ENCODE measurements at places on chromosomes 4 and X.
A peak's percentile ranks its signal among the peaks of the same experiment; 100 is the strongest.

- no peak for DNase-seq
Observed at GRCh38 chr4:15423285-15423711, 4.5 kb upstream of the C1QTNF7 start.

- no peak for DNase-seq
Observed at GRCh38 chr4:33996075-33996718, 2248.1 kb downstream of the ARAP2 start.

- DNase-seq: no peak
Observed at GRCh38 chr4:151347490-151348235, 22.3 kb upstream of the SH3D19 start.

- no peak for DNase-seq
Observed at GRCh38 chrX:10203617-10204016, 46.8 kb downstream of the CLCN4 start.

DNA sequence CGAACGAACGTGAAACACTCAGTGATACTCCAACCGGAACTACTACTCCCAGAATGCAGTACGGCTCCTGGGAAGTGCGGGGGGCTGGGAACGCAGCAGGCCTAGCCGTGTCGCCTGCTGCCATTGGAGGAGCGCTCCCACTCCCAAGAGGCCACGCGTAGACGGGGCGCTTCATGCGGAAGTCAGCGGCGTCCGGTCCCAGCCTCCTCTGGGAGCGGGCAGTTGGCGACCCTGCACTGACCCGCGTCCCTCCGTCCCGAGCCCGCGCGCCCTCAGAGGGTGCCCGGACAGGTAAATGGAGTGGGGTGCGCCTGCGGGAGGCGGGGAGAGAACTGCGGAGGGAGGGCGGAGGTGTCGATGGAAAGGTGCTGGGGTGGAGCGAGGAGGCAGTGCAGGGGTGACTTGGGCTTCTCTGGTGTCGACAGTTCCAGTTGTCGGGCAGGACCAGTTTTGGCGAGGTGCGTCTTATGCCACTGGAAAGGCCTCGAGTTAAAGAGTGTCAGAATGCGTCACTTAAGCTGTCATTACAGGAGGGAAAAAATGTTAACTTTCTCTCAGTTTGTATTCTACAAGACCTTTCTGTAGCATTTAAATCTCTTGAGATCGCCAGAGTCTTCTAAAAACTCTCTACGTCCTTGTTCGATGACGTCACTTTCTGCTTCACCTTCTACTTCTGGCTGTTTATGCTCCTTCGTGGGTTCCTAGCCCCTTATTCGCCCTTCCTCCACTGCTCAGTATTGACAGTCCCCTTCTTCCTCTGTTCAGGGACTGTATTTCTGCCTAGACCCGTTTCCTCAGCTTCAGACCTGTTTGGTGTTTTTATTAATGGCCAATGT is at the start of gene VAMP7:
TSS of gene VAMP7 (plus strand) at position 188 of the 836 bp plus-strand sequence. CDS start 8,122 bp downstream, outside the sequence.
- peak; percentile 96 for DNase-seq

GRCh38 chr4:5037553-5038551 is 13.4 kb upstream of the STK32B start:
- no peak for DNase-seq

- DNase-seq: no peak
Observed at GRCh38 chrX:134416087-134416486, 43.9 kb upstream of the HPRT1 start.

GRCh38 chr4:184477201-184477999 is 3.0 kb upstream of the IRF2 start:
- DNase-seq: peak; percentile 55

DNA sequence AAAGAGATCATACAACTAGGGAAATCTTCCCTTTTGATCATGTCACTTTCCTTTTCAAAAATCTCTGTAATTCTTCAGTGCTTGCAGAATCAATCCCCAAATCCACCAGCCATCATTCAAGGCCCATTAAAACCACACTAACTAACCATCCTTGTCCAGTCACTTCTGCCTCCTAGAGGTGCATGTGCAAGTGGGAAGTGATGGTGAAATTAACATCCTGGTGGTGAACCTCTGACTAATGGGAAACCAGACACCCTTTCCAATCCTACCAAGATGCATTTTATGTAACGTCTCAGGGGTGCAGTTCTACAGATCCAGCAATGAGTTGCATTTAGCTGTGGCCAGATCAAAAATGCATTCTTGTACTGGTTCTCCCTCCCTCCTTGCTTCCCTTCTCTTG is 341.8 kb downstream of the RAPGEF2 start:
- no peak for DNase-seq

DNA sequence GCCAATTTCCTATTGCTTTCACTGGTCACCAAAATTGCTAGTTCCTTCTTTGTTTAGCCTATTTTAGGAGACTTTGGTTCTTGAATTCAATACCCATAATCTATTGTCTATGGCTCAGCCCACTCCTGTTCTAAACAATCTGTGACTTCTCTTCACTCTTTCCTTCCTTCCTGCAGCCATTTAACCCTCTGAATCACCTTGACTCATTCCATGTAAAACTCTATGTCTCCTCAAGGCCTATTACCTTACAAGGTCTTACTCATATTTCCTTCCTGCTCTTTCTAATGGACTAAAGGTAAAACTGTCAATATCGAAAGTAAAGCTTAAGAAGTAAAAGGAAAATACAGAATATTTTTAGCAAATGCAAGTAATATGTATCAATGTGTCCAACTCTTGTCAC is 301.6 kb downstream of the ARHGAP24 start:
- no peak for DNase-seq

- no peak for DNase-seq
Observed at GRCh38 chr4:11914406-11914805, 485.7 kb upstream of the HS3ST1 start.

DNA sequence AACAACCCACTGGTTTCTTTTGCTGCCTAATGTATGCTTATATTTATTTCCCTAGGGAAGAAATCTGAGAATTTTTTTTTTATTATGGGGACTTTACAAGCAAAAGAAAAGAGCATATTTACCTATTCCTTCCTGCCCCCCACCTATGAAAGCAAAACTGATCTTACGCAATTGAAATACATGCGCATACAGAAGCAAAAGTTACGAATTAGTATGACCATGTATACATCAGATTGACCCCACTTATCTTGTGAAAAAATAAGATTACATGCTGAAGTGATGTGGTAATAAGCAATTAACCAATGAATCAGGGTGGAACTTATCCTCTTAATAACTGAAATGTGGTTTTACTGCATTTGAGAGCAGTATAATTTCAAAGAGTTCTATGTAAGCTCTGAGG is 151.0 kb downstream of the TENM3 start:
- no peak for DNase-seq

DNA sequence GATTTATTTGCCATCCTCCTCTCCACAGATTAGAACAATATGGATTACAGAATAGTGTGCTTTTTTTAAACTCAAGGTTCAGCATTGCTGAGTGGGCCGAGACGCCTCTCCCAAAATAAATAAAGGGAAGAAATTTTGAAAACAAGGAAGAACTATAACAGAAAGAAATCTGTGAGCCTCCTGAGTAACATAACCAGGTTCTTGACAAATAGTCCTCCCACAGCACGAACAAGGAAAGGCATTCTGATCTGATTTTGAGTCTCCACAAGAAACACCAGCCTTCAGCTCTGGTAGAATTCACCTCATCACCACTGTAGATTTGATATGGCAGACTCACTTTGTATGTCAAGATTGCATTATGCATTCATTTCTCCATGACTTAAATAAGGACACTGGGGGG is 173.6 kb downstream of the HHIP start:
- no peak for DNase-seq

DNA sequence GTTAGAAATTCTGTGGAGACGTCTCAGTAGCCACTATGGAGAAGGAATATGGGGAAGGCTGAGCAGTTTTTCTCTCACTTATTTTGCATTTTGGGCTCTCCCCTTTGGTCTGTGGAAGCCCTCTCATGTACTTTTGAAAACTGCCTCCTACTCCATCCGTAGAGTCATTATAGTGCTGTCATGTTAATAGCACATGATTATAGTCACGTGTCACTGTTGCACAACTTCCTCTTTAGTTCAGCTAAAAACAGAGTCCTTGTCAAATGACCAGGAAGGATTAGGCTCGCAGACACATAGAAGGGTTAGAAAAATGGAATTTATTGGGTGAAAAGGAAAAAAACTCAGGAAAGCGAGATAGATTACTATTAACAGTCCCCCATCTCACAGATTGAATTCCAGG is 258.2 kb upstream of the CXorf51A start:
- no peak for DNase-seq

DNA sequence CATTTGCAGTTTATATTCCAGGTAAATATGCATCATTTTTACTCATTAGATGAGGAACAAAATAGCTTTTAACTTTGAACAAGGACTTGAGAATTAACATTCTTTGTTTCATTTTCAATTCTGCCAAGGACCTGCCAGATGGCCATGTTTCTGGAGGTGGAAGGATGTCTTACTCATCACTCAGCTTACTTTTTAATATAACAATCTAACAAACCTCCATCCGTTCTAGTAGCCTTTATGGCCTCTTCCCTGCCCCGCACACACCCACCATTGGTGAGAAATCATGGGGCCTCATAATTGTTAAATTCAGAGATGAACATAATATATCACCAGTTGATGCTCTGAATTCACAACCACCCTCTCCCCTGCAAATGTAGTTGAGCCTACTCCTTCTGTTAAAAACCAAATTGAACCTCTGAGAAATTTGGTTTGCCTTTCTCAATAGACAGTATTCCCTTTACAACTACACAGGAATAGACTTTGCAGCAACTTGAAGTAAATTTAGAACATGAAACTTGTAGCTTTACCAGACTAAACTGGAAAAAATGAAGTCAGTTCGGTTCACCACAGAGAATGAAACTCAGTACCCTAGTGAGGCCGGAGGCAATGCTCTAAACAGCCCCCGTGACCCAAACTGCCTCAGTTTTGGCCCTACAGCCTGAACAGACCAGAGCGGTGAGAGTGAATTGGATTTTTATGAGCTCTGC is 50.1 kb upstream of the ACSL4 start:
- DNase-seq: peak; percentile 5

GRCh38 chr4:45410701-45411210 is 684.4 kb upstream of the GNPDA2 start:
- DNase-seq: no peak

DNA sequence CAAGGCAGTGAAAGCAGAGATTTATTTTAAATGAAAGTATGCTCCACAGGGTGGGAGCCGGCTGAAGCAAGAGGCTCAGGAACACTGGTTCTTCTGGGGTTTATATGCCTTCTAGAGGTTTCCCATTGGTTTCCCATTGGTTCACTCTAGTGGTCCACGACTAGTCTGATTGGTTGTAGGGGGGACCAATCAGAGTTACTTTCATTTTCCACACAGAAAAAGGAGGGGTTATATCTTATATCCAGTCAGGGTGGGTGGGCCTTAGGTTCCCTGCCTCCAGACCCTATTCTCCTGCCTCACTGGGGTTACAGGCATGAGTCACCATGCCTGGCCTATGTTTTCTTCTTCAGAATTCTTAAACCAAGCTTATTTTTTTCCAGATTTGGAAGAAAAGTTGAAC is 101.6 kb downstream of the KLHL8 start:
- no peak for DNase-seq

DNA sequence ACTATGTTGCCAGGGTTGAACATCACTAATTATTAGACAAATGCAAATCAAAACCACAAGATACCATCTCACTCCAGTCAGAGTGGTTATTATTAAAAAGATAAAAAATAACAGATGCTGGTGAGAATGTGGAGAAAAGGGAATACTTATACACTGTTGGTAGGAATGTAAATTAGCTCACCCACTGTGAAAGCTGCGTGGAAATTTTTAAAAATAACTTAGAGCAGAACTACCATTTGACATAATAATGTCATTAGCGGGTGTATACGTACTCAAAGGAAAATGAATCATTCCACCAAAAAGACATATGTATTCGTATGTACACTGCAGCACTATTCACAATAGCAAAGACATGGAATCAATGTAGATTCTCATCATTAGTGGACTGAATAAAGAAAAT is 48.6 kb upstream of the UGT2A1 start:
- no peak for DNase-seq
